CD4-positive, alpha-beta T cell (primary cell): ENCODE measurements at places on chromosomes 5 and 9.

DNA sequence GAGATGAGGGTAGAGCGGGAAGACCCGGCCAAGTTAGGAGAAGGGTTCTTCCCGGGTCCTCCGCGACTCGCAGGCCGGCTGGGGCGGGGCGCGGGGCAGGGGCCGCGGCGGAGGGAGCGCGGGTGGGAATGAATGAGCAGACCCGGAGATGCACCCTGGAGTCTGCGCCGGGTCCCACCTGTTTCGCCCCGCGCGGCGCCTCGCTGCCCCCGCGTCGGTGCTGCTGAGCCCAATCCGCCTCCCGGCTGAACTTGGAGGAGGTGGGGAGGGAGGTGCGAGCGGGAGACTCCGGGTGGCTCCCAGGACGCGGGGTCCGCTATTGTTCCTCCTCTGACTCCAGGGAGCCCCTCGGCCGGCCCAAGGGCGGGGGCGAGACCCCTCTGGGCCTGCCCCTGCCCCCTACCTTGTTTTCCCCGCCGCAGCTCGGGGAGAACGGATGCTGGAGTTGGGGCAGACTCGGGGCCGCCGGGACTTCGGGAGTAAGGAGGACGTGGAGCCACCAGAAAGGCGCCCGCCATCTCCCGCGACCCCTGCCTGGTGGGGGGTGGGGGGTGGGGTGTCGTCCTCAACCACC lies 659 bp downstream of the RAI14 start:
- no peak for DNase-seq

GRCh38 chr9:91384954-91385353 lies 23.2 kb upstream of the AUH start:
- DNase-seq, result no peak

DNA sequence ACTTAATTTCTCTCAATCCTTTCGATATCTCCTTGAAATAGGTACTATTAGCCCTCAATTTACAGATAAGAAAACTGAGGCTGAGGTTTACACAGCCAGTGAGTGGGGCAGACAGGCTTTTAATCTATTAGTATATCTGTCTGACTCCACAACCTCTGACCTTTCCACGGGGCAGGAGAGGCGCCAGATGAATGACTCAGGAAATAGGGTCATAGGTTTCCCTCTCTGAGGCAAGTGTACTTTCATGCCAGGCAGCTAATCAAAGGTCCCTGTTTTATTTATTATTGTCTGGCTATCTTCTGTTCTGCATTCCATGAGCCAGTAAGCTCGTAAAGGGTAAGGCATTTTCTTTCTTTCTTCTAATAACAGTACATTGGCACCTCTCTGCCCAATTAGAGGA lies 79.6 kb upstream of the KLF4 start:
- no peak for DNase-seq

GRCh38 chr5:97427235-97427634 lies 244.2 kb upstream of the RIOK2 start:
- DNase-seq, result no peak

DNA sequence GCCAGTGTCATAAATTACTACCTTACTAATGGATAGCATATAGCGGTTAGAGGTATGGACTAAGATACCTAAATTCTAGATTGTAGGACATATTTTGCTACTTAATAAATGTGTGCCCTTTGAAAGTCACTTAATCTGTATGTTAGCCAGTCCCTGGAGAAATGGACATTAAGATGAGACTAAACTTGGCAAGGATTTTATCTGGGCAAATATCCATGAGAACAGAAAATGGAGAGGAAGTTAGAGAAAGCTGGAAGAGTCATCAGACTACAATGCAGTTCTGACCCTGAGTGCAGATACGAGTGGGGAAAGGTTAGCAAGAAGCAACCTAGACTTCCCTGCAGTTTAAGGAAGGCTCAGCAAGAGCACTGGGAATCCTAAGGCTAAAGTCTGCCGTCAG lies 33.0 kb downstream of the TBCA start:
- no peak for DNase-seq

- no peak for DNase-seq
Observed at GRCh38 chr9:129072171-129072570, 8.7 kb upstream of the DOLPP1 start.

- no peak for DNase-seq
Observed at GRCh38 chr9:20269620-20270019, 352.7 kb downstream of the MLLT3 start.

GRCh38 chr9:106438928-106439327 lies 424.0 kb upstream of the ZNF462 start:
- DNase-seq, result no peak
